Stimulated activated naive CD4-positive, alpha-beta T cell treated with Interleukin-2 at 50 U/mL for 16 hours (primary cell): ENCODE measurements at places on chromosomes 7 and 10.
A peak's percentile ranks its signal among the peaks of the same experiment; 100 is the strongest.

DNA sequence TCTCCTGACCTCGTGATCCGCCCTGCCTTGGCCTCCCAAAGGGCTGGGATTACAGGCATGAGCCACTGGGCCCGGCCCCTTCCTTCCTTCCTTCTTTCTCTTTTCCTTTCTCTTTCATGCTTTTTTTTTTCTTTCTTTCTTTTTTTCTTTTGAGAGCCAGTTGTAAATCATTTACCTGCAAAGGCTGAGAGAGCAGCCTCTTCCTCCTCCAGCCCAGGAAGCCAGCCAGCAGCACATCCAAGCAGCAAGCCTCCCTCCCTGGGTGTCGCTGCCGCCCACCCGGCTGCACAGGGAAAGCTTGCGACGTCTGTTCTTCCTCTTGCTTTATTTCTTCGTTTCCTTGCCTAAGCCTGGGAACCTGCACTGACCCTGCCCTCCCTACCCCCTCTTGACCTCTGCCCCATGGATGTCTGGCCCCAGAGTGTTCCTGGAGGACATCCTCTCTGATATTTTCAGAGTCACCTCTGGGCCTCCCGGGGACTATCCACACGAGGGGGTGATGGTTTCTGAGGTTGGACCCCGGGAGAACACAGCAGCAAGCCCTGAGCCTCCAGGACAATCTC is 62.8 kb upstream of the MYL10 start:
- no peak for DNase-seq

- no peak for DNase-seq
Observed at GRCh38 chr10:130025326-130025725, 61.3 kb upstream of the EBF3 start.

DNA sequence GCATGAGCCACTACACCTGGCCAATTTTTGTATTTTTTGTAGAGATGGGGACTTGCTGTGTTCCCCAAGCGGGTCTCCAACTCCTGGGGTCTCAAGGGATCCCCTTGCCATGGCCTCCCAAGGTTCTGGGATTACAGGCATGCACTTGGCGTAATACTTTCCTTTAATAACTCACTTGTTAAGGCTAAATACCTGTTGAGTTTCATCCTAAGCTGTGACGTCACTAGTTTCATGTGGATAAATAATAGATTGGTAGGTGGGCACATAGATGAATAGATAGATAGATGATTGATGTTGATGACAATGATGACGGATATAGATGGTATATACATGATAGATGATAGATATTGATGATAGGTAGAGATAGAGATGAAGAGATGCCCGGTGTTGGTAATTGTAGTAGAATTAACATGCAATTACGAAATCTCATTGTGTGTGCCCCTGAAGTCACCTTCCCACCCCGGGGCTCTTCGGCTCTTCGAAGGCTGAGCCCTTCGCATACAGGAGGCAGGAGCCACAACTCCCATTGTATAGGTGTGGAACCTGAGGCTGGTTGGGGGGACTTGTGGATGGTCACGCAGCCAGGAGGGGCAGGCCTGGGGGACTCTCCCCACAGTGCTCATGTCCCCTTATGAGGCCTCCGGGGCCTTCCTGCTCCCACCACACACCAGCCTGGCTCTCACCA is 2.6 kb downstream of the GRIFIN start:
- DNase-seq, result no peak

DNA sequence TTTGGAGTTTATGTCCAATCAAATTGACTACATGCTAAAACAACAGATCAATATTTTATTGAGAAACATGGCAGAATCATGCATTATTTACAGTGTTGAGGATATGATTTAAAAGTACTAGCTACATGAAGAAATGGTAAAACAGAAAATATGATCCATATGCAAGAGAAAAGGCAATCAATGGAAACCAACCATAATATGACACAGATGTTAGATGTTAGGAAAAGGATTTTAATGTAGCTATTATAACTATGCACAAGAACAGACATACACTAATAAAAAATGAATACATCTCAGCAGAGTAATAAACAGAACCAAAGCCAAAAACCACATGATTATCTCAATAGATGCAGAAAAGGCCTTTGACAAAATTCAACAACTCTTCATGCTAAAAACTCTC is 166.2 kb upstream of the CACNA2D1 start:
- DNase-seq, result no peak

DNA sequence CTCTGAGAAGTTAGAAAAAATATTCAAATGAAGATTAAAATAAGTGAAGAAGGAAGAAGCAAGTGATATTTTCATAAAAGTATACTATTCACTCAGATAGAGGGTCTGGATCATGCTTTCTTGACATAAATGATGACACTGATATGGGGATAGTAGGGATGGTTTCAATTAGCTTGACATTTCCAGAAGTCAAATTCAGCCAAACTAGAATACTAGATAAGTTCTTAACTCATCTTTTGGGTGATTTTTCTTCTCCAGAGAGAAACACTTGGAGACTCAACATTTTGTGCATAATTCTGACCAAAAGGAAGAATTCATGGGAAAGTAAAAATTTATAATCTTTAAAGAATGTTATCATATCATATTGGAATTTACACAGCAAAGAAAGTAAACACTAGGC is 152.0 kb upstream of the LRGUK start:
- DNase-seq, result no peak

DNA sequence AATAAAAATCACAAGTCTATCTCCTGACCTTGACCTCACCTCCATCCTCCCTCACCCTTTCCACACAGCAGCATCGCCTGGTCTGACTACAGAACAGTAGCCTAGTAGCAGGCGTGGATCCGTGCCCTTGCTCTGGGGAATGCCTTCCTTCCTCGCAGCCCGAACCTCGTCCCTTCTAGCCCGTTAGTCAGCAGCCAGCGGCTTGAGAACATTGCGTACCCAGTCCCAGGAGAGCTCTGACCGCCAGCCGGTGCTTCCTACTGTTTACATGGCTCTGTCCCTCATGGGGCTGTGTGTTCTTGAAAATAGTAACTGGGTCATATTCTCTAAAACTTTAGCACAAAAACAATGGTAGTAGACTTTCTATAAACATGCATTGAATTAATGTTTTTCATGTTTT is 682.7 kb upstream of the IGFBP3 start:
- no peak for DNase-seq

DNA sequence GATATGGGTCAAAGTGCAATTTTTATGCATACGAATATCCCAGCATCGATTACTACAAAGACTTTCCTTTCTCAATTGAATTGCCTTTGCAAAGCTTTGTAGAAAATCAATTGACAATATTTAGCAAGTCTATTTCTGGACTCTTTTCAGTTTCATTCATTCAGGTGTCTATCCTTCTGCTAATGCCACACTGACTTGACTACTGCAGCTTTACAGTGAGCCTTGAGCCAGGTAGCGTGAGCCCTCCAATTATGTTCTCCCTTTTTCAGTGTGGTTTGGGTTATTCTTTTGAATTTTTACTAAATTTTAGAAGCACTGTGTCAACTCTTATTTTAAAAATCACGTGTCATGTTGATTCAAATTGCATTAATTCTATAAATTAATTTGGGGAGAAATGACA is 19.5 kb upstream of the AKR1E2 start:
- no peak for DNase-seq

GRCh38 chr7:11625669-11626068 is 206.3 kb downstream of the THSD7A start:
- DNase-seq, result no peak

GRCh38 chr10:110597476-110597875 is 30.0 kb downstream of the SMC3 start:
- DNase-seq, result no peak

- no peak for DNase-seq
Observed at GRCh38 chr10:15853800-15854199, 6.5 kb downstream of the MINDY3 start.

- no peak for DNase-seq
Observed at GRCh38 chr10:121205625-121206024, 354.5 kb downstream of the WDR11 start.

GRCh38 chr7:102943423-102944169 is 30.8 kb downstream of the LRRC17 start:
- DNase-seq, result no peak

DNA sequence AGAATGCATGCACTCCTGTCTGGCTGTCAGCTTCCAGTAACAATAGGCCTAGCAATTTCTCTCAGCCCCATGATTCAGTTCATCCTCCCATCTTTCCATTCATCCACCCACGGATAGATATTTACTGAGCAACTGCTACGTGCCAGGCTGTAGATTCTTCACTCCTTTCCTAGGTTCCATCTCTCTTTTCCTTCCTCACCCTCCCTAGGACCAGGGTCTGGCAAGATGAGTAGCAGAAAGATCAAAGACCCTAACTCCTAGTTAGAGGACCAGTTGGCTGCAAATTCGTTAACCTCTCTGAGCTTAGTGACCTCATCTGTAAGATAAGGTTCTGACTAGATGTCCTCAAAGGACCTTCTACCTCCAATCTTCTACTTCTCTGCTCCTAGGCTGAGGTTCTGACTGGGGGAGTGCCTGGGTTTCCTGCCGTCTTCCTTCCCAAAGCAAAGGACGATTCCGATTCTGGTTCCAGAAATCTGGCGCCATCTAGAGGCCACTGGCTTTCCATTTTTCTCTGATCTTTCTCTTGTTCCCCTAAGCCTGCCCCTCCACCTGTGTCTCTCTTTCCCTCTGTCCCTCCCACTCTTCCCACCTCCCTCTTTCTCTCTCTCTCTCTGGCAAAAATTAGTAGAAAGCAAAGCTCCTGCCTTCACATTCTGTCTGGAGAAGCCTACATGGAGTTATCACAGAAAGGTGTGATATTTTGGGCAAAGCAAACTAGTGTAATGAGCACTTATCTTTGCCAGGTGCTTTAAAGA is 26.2 kb downstream of the TBATA start:
- DNase-seq, result peak; percentile 42
